GM19239 (cell line): ENCODE measurements at places on chromosomes 12 and 14.

DNA sequence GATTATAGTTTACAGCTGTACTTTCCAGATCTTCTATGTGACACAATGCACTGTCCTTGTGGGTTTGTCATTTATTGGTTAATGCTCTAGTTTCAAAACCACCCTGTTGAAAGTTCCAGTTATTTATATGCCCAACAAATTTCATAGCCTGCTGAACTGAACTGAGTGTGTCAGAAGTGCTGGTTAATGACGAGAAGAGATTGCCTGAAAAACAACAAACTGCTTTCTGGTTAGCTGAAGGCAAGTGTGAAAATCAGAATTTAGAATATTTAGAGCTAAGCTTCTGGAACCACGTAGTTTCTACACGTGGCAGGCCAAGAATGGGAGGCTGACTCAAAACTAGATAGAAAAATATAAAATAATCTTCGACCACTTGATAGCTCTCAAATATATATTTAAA lies 19.1 kb upstream of the RIN3 start:
- no peak for DNase-seq

DNA sequence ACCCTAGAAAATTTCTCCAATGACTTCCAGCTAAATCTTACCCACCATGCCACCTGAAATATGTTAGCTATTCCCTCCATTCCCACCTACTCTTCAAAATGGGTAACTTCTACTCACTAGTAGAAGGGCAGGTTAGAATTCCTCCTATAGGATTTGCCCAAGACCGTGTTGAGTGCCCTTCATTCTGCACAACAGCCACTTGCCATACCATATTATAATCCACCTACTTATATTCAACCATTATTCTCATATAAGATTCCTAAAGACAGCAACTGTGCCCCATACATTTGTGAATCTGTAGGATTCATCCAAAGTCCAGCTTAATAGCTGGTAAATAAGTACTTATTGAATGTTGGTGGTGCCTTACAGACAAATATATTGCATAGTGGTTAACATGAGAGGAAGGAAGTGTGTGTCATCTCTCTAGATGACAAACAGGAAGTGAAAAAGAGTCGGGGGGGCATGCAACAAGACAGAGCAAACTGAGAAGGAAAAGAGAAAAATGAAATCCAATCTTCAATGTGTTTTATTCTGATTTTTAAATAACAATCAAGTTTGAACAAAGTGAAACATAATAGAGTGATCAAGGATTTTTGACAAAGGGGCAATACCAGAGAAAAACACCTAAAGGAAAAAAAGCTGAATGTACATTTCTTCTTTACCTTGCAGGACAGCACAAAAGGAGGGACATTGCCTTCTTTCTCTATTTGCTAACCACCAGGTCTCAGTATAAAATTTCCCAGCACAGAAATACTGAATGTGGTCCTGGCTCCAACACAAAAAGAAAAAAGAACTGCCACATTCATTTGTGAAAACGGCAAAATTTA lies 389.3 kb upstream of the USP15 start:
- DNase-seq = no peak

GRCh38 chr12:91043408-91043807 lies 14.4 kb downstream of the KERA start:
- DNase-seq = no peak

DNA sequence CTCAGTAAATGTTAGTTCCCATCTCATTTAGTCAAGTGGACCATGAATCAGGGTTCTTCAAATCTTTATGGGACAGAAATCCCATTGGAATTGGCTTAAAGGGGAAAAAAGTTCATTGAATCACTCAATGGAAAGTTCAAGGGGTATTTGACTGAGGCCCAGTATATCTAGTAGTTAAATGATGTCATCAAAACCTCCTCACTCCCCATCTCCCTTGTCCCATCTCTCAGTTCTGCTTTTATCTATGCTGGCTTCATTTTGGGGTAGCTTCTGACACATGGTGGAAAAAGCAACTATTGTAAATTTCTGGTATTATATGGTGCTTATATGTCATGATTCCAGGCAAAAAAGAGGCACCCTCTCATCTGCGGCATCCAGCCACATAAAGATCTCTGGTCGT lies 51.9 kb downstream of the DAAM1 start:
- no peak for DNase-seq

DNA sequence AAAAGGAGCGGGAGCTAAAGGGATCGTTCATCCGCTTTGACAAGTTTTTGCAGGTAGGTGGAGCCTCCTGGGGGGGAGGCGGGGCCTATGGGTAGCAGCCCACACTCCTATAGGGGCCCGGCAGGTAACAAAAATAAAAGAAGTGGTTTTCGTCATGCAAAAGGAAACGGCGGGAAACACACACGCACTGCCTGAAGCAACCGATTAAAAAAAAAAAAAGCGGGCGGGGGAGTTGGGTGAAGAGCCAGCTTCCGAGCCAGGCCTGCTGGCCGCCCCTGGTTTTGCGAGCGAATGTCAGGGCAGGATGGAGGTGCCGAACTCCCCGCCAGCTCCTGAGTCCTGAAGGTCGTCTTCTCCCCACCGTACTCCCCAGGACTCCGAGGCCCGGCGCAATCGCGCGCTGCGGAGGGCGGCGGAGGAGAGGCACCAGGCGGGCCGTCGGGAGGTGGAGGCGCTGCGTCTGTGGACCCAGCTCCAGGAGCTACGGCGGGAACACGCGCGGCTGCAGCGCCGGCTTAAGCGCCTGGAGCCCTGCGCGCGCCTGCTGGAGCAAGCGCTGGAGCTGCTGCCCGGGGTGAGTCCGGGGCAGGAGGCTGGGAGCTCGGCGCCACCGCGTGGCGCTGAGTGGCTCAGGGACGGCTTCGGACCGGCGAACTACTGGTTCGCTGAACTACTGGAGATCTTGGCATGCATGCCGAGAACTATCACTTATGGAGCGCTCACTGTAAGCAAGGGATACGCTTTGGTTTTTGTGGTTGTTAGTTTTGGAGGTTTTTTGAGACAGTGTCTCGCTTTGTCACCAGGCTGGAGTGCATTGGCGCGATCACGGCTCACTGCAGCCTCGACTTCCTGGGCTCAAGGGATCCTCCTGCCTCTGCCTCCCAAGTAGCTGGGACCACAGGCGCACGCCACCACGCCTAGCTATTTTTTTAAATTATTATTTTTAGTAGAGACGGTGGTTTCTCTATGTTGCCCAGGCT lies 3.6 kb downstream of the CFAP73 start:
- peak; percentile 85 for DNase-seq

DNA sequence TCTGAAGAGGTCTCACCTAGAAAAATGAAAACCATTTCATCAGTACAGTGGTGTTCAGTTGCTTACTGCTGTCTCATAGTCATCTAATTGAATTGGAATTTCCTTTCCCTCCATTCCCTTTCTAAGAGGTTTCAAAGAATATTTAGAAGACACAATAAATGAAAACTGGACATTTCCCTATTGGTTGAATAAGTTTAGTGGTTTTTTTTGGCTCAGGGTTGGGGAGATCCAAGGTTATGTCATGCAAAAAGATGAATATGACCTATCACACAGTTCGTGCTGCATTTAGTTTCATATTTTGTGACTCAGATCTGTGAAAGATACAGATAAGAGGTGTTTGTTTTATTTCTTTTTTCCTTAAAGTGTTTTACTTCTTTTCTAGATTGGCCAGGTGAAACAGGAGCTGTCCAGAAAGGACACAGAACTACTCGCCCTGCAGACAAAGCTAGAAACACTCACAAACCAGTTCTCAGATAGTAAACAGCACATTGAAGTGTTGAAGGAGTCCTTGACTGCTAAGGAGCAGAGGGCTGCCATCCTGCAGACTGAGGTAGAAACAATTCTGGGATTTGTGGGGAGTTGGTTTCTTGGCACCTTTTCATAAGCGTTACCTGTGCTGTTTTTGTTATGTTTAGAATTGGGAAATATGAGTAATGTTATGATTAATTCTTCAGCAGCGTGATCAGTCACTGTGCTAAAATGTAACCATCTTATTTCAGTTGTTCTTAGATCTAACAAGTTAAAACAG lies 124.6 kb downstream of the ERC1 start:
- DNase-seq = no peak

DNA sequence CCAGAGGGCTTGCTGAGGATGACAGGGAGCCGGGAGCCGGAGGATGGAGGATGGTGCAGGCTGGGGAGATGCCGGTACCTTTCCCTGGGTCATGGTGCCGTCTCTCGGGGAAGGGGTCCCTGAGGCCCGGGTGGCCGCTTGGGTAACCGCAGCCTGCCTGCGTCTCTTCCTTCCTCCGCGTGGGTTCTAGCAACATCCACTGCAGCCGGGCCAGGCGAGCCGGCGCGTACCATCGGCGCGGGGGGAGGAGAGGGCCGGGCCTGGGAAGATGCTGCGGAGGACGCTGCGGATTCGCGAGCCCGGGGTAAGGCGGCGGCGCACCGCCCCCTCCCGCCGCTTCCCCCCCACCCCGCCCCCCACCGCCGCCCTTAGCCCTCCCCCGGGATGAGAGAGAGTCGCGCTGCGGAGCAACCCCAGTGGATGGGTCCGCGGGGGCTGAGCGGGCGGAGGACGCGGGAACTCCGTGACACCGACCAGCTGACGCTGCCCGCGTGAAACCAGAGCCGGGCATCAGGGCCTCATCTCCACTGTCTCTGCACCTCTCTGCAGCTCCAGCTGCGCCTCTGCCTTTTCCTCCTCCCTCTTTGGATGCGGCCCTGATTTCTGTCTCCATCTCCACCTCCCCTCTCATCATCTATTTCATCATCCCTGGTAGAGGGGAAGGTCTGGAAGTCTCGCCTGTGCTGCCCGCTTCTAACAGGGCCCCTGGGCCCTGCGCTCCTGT lies at the start of gene FAIM2:
FAIM2 (minus strand) TSS at position 201 of the 724 bp plus-strand sequence; CDS start at position 93, 108 bp downstream.
- DNase-seq = no peak

GRCh38 chr12:53499266-53500141 lies at the start of gene MAP3K12:
Gene MAP3K12, minus strand, starts transcription at chr12:53499458. Its CDS starts 12,067 bp downstream, at chr12:53487391.
- DNase-seq = no peak

- DNase-seq = no peak
Measured at GRCh38 chr14:45373877-45374276, 120.9 kb upstream of the MIS18BP1 start.

GRCh38 chr14:103930051-103930604 lies 1.9 kb downstream of the TDRD9 start:
- no peak for DNase-seq

DNA sequence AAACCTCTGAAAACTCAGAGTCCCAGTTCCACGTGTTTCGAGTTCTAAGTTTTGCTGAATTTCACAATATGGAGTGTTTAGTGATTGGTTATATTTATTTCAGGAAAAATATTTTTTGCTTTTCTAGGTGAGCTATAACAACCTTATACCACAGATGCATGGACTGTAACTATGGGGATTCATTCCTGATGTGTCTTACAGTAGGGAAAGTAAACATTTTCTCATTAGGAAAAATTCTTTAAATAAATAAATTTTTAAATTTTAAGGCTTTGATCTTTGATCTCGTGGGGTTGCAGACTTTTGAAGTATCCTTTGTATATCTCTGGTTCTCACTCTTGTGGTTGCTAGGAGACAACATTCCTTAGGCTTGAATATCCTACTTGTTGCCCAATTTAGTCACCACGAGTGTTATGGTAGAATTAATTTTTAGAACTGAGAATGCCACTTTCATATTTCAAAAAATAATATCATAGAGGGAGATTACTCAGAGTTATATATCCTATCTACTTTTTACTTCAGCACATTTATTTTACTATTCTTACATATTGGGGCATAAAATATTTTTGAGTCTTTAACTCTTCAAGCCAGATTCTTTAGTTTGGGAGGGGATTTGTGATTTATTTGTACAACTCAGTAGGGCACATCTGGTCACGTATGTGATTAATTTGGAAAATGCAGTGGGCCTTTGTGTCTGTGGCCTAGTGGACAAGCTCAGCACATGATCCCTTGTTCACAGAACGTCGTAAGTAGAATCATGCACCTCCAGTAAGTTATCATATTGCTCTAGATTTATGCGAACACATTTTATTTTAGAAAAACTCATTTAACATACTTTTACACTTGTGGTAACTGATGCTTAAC lies 224.0 kb downstream of the TTC6 start:
- DNase-seq = no peak

- DNase-seq = no peak
Measured at GRCh38 chr12:131830914-131831571, 2.9 kb downstream of the MMP17 start.

- no peak for DNase-seq
Measured at GRCh38 chr14:92754966-92755365, 6.5 kb upstream of the LGMN start.

- DNase-seq = no peak
Measured at GRCh38 chr12:63400718-63401117, 249.7 kb upstream of the AVPR1A start.

- DNase-seq = no peak
Measured at GRCh38 chr12:100170313-100170858, 27.7 kb upstream of the BLTP3B start.

DNA sequence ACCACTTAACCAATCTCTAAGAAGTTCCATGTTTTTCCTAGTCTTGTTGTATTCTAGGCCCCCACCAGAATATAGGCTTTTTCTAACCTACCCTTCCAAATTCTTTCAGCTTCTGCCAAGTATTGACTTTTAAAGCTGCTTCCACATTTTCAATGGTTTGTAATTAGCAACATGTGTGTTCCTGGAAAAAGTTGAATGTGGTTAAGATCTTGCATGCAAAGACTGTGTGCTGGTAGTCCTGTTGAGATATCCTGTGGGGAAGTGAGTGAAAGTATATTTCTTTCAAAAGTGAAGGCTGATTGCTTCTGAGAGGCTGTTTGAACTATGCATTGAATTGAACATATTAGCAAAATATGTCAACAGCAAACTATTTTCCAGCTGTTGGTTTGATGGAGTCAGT lies 646 bp upstream of the OR6C4 start:
- DNase-seq = no peak

- no peak for DNase-seq
Measured at GRCh38 chr12:95590775-95591174, 39.5 kb upstream of the USP44 start.

GRCh38 chr14:89330236-89331002 lies 86.6 kb downstream of the FOXN3 start:
- DNase-seq = no peak

GRCh38 chr12:90071996-90072395 lies 363.4 kb upstream of the ATP2B1 start:
- no peak for DNase-seq

GRCh38 chr14:105153331-105153731 lies 15.2 kb downstream of the JAG2 start:
- DNase-seq = no peak

- DNase-seq = no peak
Measured at GRCh38 chr14:39673270-39673711, 241.1 kb upstream of the FBXO33 start.

DNA sequence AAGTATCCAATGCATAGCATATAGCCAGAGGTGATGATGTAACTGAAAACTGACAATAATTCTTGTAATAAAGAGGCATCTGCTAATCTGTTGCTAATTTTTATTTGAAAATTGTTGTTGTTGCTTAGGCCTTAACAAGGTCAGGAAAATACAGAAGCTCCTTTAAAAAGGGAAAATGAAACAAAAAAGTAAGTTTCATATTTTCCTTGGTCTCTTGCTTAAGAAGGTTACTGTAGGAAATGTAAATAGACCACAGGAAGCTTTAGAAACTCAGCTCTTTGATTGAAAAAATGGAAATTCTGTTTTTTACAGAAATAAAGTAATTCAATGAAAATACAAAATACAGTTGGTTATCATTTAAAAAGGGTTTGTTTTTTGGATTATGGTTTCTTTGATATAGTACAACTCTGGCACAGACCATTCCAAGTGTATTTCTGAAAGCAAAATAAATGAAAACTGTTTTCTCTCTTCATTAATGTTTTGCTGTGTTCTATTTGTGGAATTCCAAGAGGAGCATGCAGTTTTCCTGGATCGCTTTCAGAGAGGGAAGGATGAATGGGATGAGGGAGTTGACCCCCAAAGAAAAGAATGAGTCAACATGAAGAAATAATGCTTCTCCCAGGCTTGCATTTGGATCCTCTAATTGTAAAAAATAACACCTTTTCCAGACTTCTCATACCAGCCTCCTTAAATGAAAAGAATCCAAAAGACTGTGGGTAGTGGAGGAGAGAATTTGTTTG lies 398.0 kb upstream of the FAR2 start:
- no peak for DNase-seq
